ENCODE measurements at places on chromosomes 1 and 21.

DNA sequence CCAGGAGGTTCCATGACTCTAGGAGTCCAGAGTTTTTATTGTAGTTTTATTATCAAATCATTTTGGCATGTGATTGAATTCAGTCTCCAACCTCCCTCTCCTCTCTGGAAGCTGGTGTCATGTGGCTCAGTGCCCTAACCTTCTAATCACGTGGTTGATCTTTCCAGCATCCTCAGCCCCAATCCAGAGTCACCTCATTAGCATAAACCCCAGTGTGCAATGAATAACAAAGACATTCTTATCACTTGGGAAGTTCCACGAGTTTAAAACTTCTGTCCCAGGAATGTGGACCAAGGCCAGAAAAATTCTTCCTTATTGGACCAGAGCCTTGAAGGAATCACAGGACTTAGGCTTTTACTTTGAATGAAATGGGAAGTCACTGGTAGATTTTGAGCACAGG is 52.2 kb downstream of the KIRREL1 start:
- DNase-seq = no peak

GRCh38 chr1:10774615-10775310 is 21.7 kb downstream of the CASZ1 start:
- DNase-seq = no peak

GRCh38 chr1:68814067-68814466 is 317.2 kb upstream of the DEPDC1 start:
- DNase-seq = peak; percentile 26

GRCh38 chr1:95287081-95287480 is 53.1 kb downstream of the RWDD3 start:
- DNase-seq = peak; percentile 86

GRCh38 chr1:228500901-228501871 is 14.0 kb downstream of the RNF187 start:
- DNase-seq = peak; percentile 90

GRCh38 chr21:35171385-35171784 is 122.3 kb upstream of the RUNX1 start:
- DNase-seq = no peak

DNA sequence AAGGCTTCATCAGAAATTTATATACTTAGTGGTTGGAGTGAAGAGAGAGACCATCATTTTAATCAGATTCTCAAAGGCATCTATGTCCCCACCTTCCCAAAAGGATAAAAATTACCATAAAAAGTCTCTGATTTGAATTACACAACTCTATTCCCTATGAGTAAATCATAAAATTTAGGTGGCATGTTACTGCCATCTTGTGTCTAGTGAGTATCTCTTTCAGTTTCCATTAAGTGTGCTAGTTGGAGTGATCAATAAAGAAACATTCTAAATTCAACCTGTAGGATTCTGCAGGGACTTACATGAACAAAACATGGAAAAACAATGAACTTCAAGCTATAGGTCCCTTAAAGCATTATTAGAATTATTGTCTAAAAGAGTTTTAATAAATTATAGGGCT is 655.4 kb downstream of the LTN1 start:
- peak; percentile 57 for DNase-seq
